CD4-positive, alpha-beta T cell (primary cell): ENCODE measurements at places on chromosomes 11 and 22.

DNA sequence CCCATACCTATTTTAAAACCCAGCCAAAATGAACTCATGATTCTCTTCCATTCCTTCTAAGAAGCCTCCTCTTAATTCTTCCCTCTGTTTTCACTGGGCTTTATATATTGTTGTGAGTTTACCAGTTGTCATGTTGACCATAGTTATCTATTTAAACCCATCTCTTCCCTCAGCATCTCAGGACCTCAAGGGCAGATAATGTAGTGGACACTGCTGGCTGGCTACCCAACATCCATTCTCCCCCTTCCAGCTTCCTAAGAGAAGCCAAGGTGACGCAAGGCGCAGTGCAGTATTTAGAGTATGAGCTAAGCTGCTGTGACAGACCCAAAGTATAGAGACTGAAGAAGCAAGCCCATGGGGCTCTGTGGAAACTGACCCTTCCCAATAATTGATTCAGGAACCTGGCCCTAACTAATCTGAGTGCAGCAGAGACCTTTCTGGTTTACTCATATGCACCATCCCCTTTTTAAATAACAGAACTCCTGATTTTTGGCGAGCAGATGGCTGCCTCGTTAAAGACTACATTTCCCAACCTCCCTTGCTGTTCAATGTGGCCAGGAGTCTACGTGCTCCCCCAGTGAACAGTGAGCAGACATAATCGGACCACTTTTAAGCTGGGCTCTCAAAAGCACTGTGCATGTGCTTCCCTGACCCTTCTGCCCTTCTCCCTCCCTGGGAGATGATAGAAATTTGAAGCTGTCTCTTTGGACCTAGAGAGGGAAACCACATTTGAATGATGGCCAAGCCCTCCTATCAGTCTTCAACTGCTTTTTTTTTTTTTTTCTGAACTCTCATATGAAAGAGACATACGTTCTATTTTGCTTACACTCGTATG is 28.1 kb upstream of the CREB3L1 start:
- no peak for DNase-seq

DNA sequence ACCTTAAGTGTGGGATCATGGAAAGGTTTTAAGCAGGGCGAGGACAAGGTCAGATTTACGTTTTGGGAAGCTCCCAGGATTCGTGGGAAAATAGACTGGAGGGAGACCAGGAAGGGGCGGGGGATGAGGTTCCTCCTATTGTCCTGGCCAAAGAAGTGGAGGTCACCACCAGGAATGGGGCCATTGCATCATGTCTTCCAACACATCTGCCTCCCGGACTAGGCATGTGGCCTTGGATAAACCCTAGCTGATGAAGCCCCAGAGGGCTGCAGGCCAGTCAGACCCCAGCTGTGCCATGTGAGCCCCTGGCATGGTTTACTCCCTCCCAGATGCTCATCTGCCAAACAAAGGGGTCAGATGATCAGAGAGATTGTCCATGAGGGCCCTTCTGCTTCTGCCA is 11.5 kb upstream of the YWHAH start:
- DNase-seq: no peak

GRCh38 chr11:113016905-113017304 is 55.7 kb downstream of the NCAM1 start:
- no peak for DNase-seq

- no peak for DNase-seq
These were observed 679 bp upstream of the SSH3 start for GRCh38 chr11:67302571-67303131.

DNA sequence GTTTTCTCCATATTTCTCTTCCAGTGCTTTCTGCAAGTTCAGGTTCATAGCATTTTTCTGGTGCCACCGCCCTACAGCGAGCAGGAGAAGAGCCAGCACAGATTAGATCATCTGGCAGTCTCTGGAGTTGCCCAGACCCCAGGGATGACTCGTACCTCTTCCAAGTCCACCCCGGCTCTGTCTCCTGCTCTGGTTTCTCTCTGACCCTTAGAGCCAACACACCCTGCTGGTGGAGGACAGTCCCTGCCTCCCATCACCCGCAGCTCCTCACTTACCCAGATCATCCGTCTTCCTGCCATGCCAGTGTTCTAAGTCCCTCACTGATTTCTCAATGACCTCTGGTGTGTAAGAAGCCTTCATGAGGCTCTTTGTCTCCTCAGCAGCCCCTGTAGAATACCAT is 28.0 kb downstream of the TST start:
- no peak for DNase-seq

GRCh38 chr11:61899146-61899841 is 7.9 kb upstream of the FADS3 start:
- DNase-seq: peak; percentile 91

- DNase-seq: no peak
These were observed 45.0 kb upstream of the ANO1 start for GRCh38 chr11:70032943-70033710.

DNA sequence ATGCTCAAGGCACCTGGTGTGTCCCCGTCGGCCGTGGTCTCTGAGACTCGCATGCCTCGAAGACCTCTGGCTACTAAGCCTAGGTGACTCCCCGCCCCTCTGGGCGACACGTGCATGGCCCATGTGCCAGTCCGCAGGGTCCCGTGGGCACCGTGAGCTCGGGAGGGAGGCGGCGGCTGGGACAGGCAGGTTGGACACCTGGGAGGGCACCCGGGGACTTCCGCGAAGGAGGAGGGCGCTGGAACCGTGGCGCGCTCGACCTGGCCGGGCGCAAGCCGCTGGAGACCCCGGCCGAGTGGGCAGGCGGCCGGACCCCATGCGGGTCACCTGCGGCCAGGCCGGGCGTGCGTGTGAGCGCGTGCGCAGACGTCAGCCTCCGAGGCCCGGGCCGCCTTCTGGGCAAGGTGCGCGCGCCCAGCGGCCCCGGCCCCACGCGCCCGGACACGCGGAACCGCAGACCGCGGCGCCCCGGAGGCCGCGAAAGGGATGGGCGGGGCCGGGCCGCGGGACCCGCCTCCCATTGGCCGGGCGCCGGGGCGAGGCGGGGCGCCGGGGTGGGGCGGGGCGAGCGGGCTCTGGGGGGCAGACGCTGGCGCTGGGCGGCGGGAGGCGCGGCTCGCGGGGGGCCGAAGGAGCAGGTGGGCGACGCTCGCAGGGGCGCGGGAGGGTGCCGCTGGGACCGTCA is 579 bp upstream of the RASD2 start:
- peak; percentile 76 for DNase-seq

- DNase-seq: no peak
These were observed 11.2 kb upstream of the RBM4B start for GRCh38 chr11:66688561-66689534.

GRCh38 chr11:76802151-76802550 is 19.0 kb downstream of the TSKU start:
- DNase-seq: no peak

- no peak for DNase-seq
These were observed 788.7 kb downstream of the OPCML start for GRCh38 chr11:132743601-132744000.

- DNase-seq: no peak
These were observed 240.0 kb upstream of the LARGE1 start for GRCh38 chr22:34160141-34160783.

DNA sequence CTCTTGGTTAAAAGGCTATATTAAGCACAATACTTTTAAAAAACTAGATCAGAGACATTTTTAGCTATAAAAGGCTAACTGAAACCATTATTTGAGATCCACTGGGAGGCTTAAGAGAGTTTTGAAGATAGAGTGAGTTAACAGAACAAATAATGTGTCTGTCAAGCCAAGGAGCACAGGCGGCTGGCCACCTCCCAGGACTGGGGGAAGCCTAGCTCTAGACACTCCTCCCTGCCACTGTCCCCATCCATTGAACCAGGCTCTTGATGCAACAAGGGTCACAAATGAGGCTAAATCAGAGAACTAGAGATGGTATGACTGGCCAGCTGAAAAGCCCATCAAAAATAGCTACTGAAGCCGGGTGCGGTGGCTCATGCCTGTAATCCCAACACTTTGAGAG is 63.0 kb downstream of the C22orf31 start:
- DNase-seq: no peak

- DNase-seq: no peak
These were observed 117.8 kb downstream of the PDE2A start for GRCh38 chr11:72556433-72556832.
